ENCODE measurements at places on chromosomes 5 and 9.

DNA sequence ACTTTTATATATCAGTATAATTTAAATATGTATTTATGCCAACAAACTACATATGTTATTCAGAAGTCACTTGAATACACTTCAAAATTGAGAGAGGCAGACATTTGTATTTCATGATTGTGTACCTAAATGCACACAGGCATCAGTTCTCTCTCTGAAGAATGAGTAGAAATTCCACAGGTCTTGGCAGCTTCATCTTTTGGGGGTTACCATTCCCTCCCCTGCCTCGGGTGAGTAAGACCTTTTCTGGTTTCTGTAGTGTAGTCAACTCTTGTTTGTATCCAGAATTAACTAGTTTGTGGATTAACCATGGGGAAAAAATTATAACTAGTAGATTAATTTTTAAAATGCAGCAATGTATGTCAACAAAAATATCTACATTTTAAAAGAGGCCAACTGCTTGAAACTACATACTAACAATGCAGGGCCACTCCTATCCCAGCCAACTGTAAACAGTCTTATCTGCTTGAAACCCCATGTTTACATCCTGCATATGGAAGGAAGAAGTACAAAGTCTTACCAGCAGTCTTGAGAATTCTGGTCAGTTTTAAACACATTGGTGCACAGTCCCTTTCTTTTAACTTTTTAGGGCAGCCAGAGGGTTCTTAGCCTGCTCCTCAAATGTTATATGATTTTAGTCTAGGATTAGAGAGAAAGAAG lies 339.6 kb upstream of the KIF2A start:
- DNase-seq = no peak

DNA sequence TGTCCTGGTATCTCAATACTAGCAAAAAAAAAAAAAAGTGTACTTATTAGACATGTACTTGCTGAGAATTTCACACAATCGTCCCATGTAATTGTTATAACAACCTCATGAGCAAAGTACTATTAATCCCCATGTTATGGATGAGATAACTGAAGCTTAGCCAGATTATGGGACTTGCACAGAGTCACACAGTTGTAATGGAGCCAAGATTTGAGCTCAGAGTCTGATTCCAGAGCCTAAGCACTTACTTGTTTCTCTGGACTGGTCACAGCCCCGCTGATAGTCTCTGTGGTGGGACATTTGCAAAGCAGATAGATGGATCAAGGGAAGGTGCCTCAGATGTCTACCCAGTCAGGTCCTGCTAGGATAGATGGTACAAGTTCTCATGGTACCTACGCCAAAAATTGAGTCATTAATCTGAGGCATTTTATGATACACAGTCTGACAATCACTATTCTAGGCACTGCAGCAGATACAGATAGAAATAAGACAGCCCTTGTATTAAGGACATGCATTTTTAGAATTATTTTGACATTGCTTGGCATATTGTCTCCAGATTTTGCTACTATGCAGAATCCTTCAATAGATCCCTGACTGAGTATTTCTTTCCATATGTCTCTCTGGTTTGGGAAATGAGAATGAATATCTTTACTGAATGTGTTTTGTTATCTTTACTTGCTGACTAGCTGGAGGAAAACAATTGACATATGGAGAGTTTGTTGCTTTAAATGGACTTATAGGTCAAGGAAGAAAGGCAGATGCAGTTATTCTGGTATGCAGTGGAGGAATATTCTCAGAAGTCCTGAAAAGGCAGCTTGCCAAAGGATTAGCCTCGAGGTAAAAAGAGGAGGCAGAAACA lies 149.5 kb downstream of the ADAMTSL1 start:
- no peak for DNase-seq

DNA sequence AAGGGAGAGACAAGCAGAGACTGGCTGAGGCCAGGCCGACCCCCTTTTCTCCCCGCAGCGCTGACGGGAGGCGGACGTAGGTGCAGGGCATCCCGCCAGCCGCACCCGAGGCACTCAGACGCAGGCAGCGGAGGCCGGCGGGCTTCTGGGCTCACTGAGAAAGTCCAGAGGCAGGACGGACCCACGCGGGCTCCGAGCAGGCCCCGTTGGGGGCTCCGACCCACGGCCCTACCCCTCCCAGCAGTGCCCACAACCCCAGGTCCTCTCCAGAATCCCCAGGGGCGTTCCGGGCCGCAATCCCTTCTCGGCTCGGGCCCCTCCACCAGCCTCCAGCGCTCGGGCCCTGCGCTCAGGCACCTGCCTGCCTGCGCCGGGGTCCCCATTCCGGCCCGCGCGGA lies 543 bp downstream of the MTMR12 start:
- peak; percentile 84 for DNase-seq

GRCh38 chr5:133859073-133859472 lies 109.4 kb downstream of the C5orf15 start:
- no peak for DNase-seq

DNA sequence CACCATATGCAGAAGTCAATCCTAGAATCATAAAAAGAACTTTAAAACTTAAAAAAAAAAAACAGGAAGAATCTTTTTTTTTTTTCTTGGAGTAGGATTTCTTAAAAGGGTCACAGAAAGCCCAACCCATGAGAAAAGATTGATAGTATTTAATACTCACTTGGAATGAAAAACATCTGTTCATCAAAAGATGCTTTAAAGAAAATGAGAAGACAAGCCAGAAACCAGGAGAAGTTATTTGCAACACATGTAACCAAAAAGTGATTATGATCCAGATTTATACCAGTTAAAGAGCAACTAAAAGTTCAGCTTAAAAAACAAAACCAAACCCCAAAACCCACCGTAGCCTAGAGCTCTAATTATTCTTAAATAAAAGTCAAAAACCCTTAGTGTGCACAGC lies 69.3 kb downstream of the TLE4 start:
- no peak for DNase-seq

- DNase-seq = no peak
Observed at GRCh38 chr5:132775476-132775961, 1.5 kb downstream of the SEPTIN8 start.

- no peak for DNase-seq
Observed at GRCh38 chr5:18553269-18553668, 919.0 kb downstream of the TAF11L14 start.

GRCh38 chr9:89319015-89319905 lies 960 bp downstream of the SECISBP2 start:
- DNase-seq = peak; percentile 46

Data from NCI-H1417 (cell line).